Activated naive CD4-positive, alpha-beta T cell treated with anti-CD3 and anti-CD28 coated beads for 36 hours (primary cell): ENCODE measurements at places on chromosomes 5 and 9. TPM values are rescaled to one million over a fixed set of nuclear protein-coding genes. Genes with fewer than 3 reads are reported as not detected.

- no peak overlapping the region for H3K27ac ChIP-seq
- no peaks in the 10 kb centered on the region for H3K36me3 ChIP-seq
- DNase-seq, result no peak
- H3K4me3 ChIP-seq, result no peak overlapping the region
- H3K4me1 ChIP-seq, result peaks cover 11% of the 10 kb centered on the region
Observed at GRCh38 chr5:178478370-178478769, 111.8 kb downstream of the COL23A1 start.

The C5orf22 gene
- 23.7 TPM for total RNA-seq

DNA sequence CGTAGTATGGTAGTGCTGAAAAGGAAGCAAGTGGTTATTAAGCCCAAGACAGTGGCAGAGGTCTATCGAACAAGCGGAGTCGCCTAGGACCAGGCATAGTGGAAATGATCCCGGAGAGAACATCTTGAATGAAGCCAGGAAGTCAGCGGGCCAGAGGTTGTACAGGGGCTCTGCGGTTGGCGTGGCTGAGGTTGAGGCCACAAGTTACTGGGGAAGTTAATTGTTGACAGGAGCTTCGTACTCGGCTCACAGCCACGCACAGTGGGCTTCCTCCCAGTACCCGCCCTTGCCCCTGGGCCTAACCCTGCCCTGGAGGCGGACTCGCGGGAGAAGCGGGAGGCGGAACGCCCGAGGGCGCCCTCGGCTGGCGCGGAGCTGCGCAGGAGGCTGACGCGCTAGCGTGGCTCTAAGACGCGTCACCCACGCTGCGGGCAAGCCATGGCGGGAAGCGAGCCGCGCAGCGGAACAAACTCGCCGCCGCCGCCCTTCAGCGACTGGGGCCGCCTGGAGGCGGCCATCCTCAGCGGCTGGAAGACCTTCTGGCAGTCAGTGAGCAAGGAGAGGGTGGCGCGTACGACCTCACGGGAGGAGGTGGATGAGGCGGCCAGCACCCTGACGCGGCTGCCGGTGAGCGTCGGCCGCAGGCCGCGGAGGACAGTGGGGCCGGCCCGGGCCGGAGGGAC is at the start of gene FBXO4:
TSS of gene FBXO4 (plus strand) at position 410 of the 683 bp plus-strand sequence. CDS start at position 439, 29 bp downstream.
- DNase-seq, result peak; percentile 89
- H3K27me3 ChIP-seq, result no peaks in the 10 kb centered on the region
- H3K4me1 ChIP-seq, result peaks cover 18% of the 10 kb centered on the region
- peak within 1 kb of the TSS; percentile 94 for H3K27ac ChIP-seq
- H3K4me3 ChIP-seq, result peak within 1 kb of the TSS; percentile 85

GRCh38 chr9:13570068-13570974 is 290.8 kb upstream of the MPDZ start:
- DNase-seq, result no peak
- no peak overlapping the region for H3K4me3 ChIP-seq
- no peak overlapping the region for H3K27ac ChIP-seq
- H3K36me3 ChIP-seq, result no peaks in the 10 kb centered on the region
- H3K4me1 ChIP-seq, result peaks cover 7% of the 10 kb centered on the region
